ENCODE measurements at places on chromosomes 4 and X. TPM values are rescaled to one million over a fixed set of nuclear protein-coding genes. Genes with fewer than 3 reads are reported as not detected.

DNA sequence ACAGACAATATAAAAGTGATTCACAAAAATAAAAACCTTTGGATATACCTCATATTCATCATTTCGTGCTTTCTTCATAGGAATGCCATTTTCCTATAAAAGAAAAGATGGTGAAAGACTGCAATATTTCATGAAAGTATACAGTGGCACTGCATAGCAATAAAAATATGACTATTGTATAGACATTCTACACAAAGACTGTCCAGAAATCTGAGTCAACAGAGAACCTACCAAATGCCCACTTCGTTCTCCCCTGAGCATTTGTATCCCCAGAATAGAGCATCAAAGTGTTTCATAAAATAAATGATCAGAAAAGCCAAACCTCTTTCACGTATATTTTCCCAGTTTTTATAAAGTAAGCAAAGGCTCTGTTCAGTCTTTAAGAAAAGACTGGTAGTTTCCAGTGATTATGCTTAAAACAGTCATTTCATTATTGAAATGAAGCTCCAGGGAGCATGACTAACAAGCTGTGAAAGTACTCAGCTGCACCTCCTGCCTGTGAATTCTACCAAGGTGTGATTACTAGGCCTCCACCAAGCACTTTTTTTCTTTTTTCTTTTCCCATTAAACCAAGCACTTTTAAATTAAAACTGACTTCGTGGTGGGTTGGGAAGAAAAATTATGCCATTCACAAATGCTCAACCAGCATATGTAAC is 20.2 kb downstream of the PPA2 start:
- DNase-seq, result no peak

DNA sequence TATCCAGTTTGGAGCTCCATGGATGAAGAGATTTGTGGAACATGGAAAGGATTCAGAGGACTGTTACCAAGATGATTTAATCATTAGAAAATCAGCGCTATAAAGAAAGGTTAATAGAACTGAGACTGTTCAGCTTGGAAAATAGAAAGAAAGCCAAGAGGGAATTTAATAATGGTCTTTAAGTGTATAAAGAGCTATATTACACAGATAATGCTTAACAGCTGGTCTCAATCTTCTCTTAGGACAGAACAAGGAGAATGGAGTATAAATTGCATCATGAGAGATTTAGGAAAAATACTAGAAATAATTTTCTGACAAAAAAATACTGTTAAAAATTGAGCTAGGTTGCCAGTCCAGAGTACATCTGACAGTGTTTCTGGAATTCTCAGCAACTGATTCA is 91.3 kb upstream of the MAGEC2 start:
- no peak for DNase-seq

GRCh38 chr4:145340071-145340675 is 141.5 kb upstream of the SMAD1 start:
- no peak for DNase-seq

The ARMCX4 gene
- total RNA-seq, result 4.6 TPM

- no peak for DNase-seq
Measured at GRCh38 chr4:87309625-87310024, 13.1 kb downstream of the HSD17B13 start.

The NHS gene
- total RNA-seq, result not detected

DNA sequence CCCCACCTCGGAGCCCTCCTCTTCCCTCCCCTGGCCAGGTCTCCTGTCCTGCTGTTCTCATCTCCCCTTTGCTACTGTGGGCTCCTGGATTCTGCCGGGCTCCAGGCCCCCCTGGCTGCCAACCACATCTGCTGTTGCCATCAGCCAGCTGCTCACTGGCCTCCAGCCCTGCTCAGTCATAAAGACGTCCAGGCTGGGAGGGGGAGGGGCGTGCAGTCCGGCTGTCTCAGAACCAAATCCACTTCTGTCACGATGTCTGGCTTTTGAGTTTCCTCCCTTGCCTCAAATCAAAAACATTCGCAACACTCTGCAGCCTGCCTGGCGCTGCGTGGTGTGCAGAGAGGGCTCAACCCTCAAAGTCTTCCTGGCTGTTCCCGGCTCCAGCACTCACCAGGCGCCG is 7.1 kb downstream of the RASL11B start:
- no peak for DNase-seq

DNA sequence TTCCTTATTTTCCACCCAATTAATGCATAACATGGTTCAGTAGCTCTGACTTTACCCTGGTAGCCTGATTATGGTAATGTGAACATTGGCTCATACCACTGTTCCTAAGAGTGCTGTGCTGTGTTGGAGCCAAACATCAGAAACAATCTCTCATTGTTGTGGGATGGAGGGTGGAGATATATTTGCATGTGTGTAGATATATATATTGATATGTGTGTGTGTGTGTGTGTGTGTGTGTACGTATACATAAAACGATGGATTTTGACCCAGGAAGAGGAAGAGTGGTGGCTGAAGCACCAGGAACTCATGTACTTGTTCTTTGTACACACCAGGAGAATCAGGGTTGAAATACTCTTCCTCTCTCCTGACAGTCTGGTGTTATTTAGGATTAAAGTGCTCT is 247.7 kb downstream of the IL15 start:
- no peak for DNase-seq

The MAGEC2 gene
- total RNA-seq, result not detected

- DNase-seq, result no peak
Measured at GRCh38 chr4:99811850-99812249, 4.8 kb upstream of the DAPP1 start.

DNA sequence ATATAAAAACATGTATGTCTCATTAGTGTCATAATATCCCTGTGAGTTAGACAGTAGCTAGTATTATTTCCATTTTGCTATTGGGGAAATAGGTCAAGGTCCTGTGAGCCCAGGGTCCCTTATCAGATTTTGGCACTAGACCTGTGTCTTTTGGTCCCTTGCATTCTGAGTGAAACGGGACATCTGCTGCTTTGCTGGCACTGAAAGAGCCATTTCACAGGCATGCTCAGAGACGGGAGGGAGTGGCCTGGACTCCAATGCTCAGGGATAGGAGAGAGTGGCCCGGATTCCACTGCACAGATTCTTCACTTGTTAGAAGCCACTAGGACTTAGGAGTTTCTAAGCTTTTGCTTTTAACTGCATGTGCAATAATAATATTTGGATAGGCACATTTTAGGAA is 177.2 kb downstream of the TSPAN5 start:
- DNase-seq, result no peak

The PF4V1 gene
- total RNA-seq, result not detected

GRCh38 chr4:143653031-143653430 is 47.4 kb downstream of the FREM3 start:
- DNase-seq, result no peak

DNA sequence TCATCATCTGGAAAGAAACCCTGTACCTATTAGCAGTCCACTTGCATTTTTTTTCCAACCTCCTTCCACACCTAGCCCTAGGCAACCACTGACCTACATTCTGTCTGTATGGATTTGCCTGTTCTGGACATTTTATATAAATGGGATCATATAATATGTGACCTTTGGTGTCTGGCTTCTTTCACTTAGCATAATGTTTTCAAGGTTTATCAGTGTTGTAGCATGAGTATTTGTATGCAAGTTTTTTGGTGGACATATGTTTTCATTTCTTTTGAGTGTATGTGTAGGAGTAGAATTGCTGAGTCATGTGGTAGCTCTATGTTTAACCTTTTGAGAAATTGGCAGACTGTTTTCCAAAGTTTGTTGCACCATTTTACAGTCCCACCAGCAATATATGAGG is 198.6 kb downstream of the CEP135 start:
- DNase-seq, result no peak

The CFAP47 gene
- not detected for total RNA-seq

The CRMP1 gene
- total RNA-seq, result not detected

The DIAPH2 gene
- total RNA-seq, result 16.5 TPM

The TTC29 gene
- total RNA-seq, result not detected

DNA sequence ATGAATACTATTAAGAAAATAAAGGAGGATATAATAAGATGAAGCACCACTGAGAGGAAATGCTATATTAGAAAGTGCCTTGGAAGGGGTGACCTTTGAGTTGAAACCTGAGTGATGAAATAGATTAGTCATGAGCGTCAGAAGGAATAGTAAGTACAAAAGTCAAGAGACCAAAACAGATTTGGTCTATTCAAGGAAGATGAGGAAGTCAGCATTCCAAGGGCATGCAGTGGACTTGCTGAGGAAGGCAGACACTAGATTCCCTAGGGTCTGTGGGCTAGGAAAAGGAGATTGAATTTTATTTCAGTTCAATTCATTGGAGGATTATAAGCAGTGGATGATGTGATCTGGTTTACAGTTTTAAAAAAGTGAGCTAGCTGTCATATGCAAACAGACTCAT is 73.0 kb upstream of the WDFY3 start:
- DNase-seq, result no peak

The MAGEC1 gene
- total RNA-seq, result not detected

- no peak for DNase-seq
Measured at GRCh38 chrX:45322820-45323219, 122.1 kb upstream of the DIPK2B start.

The PIR gene
- 1.7 TPM for total RNA-seq

DNA sequence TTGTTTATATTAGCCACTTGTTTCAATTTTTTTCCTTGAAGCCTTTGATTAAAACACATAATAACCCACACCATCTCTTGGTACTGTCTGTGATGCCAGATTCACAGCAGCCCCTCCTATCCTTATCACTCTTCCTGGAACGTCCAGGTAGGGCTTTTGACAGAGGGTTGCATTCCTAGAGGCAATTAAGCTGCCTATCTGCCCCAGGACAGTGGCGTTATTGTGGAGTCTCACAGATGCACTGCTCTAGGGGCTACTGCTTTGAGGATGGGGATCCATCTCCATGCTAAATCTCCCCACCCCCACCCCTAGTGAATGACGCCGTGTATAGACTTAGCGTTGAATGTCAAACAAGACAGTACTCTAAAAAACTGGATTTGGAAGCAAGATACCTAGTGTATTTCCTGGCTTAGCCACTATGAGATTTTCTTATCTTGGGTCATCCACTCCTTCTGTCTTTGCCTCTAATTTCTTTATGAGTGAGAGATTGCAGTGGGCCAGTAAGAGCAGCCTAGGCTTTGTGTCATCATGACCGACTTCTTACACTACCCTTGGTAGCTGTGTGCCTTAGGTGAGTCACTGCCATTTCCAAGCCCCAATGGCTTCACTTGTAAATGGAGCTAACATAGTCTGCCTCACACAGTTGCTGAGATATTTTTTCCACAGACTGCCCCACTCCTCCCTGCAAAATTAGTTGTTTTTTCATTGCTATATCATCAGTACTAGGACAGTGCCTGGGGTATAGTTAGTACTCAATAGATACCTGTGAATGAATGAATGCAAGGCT is 90.9 kb downstream of the EGF start:
- no peak for DNase-seq

The DGAT2L6 gene
- total RNA-seq, result not detected

The IL15 gene
- total RNA-seq, result 3.5 TPM

The RAI2 gene
- not detected for total RNA-seq

DNA sequence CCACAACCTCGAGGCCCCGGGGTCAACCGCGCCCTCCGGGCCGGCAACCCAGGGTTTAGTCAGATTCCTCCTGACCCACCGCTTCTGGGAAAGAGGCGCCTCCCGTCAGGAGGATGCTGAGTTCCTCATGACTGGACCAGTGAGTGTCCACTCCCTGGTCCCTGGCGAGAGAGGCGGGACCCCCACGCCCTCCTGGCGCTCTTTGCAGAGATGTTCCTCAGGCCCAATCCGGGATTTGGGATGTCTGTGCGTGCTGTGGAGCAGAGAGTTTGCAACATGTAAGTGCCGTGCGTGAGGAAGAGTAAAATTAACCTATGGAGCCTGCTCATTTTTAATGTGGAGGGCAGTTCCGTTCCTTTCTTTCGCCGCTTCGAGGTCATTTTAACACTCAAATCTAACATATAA is 824 bp upstream of the UGDH start:
- DNase-seq, result no peak

- DNase-seq, result no peak
Measured at GRCh38 chrX:19879735-19880378, 7.5 kb downstream of the SH3KBP1 start.

All from activated B cell treated with CpG ODN at 0.5 μM for 24 hours (primary cell).